ENCODE measurements at places on chromosomes 11 and 22.
A peak's percentile ranks its signal among the peaks of the same experiment; 100 is the strongest.

GRCh38 chr11:124170801-124171586 is 12.2 kb upstream of the OR10D3 start:
- DNase-seq, result no peak

DNA sequence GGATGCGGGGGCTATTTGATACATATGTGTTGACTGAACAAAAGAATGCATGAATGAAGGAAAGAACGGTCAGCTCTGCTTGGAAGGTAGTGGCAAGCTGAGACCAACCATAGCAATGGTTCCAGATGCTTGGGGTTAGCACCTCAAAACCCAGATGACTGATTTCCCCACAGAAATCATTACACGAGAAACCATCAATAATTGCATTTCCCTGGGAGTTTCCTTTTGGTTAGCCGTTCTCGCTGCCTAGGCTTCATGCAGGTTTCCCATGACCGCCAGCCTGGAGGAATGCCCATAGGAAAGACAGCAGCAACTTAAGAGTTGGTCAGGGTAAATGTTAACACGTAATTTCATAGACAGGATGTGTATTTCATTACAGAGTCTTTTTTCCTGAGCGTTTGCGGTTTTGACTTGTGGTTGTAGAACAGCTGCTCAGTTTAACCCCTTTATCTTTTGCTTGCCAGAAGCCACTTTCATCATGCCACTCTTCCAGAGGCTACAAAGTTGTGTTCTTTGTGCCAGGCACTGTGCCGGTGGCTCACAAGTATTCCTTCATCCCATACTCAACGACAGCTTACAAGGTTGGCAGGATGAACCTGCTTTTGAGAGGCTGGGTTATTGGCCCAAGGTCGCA is 2.8 kb downstream of the IL17RA start:
- peak; percentile 59 for DNase-seq

GRCh38 chr11:2531277-2531986 is 86.6 kb downstream of the KCNQ1 start:
- DNase-seq, result peak; percentile 46

DNA sequence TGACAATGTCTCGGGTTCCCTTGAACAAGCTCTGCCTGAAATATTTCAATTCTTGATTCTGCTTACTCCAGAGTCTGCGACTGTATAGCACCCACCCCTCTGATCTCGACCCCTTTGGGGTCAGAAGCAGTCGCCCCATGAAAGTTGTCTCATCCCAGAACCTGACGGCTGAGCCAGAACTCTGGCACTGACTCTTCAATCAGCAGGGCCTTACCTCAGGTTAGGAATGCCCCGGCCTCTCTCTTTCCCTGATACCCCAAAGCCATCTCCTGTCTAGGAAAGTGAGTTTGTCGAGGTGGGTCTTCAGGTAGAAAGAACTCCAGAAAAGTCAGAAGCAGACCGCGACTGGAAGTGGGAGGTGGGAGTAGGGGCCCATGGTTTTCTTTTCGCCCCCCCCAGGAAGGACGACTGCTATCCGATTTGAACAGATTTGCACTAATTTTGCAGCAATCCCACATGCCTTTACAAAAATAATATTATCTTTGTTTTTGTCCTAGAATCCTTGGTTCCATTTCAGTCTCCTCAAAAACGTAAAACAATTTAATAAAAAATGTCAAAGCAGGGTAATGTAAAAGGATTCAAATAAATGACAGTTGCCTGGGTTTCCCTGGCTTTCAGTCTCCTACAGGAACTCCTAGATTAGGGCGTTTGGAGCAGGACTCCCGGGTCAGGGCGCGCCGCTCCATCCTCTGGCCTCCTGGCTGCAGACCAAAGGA is 898 bp upstream of the ROBO3 start:
- no peak for DNase-seq

DNA sequence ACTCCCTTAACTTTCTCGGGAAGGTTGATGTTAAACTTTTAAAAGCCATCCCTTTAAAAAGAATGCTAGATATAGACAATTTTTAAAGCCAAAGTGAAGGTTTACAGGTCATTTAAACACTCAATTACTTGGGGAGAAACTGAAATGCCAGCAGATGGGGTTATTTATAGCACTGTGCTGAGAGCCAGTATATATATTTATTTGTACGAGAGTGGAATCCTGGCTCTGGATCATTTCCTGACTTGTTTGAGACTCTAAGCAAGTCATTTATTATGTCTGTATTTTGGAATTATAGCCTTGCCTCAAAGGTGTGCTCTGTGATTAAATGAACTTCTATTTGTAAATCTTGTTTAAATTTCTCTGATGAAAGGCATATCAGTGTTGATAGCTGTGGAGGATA is 6.8 kb upstream of the ZBED5 start:
- DNase-seq, result no peak

DNA sequence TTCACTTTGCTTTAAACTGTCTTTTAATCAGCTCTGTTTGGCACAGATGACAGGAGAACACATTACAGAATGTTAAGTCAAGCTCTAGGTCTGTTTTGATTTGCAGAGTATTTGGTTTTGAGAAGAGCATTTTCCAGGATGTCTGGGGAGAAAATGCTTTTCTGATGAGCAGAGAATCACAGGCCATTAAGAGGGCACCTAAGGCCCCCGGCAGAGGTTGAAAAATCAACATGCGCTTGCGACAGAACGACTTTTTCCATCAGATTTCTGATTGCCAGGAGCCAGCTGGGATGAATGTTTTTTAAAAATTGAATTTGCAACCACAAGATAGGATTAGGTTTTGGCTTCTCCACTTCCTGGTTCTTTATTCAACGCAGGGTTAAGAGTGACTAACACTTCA is 304.5 kb downstream of the JRKL start:
- DNase-seq, result no peak

GRCh38 chr11:42596576-42597145 is 715.1 kb upstream of the API5 start:
- no peak for DNase-seq

All from activated T-helper 1 cell treated with anti-CD3 and anti-CD28 coated beads, Interleukin-12 subunit alpha, Interleukin-12 subunit beta, Interleukin-2, Interleukin-4 antibody, amounts not matched to agents 30 ng/mL and 10 ng/mL and 1 ng/mL, durations not matched to agents 14 hours and 24 hours and 36 hours (primary cell).